ENCODE measurements at places on chromosomes 2 and 18.

- no peak for DNase-seq
Observed at GRCh38 chr2:161111531-161111930, 48.7 kb upstream of the TANK start.

GRCh38 chr2:33785201-33786106 is 186.4 kb upstream of the FAM98A start:
- DNase-seq: peak; percentile 30

- DNase-seq: no peak
Observed at GRCh38 chr2:64214281-64215115, 70.3 kb upstream of the PELI1 start.

DNA sequence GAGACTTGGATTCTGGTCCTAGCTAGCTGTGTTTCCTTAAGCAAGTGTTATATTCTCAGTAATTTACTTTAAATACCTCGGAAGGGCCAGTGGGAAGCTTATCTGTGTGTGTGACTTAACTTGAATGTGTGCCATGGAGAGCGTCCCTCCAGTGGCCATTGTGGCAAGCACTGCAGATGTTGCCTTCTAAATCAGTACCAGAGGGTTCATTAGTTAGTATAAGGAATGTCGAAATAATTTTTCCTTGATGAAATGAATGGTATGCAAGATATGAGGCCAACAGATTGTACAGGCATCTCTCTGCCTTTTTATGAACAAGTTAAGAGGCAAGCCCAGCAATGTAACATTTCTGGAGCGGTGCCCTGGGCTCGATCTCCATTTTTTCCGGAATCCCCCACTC is 52.0 kb downstream of the FBXO36 start:
- peak; percentile 51 for DNase-seq

DNA sequence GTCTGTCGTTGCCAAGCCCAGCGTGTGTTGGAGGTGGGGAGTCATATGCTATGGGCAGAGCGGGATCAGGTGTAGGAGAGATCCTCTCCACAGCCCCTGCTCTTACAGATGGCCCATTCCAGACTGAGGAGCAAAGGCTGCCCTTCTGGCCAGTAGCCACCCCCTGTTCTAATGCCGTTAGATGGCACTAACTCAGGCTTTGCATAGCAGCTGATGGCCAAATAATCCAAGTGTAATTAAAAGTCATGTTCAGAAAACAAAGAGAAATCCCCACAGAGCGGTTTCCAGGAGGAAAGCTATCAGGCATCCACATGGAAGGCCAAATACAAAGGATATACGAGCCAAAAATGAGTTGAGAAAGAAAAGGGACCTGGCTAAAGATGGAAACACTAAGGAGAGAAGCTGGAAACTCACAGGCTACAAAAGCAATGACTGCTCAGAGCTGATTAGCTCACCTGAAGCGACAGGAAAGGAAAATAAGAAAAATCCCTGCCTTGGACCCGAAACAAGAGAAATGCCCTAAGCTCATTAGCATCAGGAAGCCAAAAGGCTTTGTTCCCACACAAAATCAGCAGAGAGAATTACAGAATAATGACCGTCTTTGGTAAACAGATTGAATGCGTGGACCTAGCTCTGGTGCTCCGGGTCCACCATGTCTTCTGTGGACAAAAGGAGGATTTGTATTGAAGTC is 1002.4 kb upstream of the KLHL29 start:
- DNase-seq: no peak

DNA sequence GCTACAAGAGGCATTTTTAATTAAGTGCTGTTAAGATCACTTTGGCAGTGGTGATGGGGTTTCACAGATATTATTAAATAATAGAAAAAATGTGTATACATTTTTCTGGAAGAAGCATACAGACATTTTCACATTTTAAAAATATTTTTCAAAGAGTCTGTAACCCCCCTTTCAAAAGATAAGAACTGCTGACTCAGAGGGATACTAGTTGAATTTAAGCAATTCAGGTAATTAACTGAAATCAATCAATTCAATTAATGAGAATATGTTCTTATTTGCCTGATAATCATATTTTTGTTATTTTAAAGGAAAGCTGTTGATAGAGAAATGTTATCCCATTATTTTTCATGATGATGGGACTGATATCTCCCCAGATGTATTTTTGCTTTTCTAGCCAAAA is 41.1 kb downstream of the CPO start:
- no peak for DNase-seq

GRCh38 chr18:33404244-33404873 is 36.2 kb downstream of the CCDC178 start:
- DNase-seq: no peak
